ENCODE measurements at places on chromosomes 12 and 14. TPM values are rescaled to one million over a fixed set of nuclear protein-coding genes. Genes with fewer than 3 reads are reported as not detected.
A peak's percentile ranks its signal among the peaks of the same experiment; 100 is the strongest.

DCN gene
- total RNA-seq = 2,230 TPM

- H3K27me3 ChIP-seq = no peaks in the 10 kb centered on the region
- no peak overlapping the region for H3K4me3 ChIP-seq
- H3K27ac ChIP-seq = no peak overlapping the region
- H3K4me1 ChIP-seq = no peaks in the 10 kb centered on the region
- H3K36me3 ChIP-seq = no peaks in the 10 kb centered on the region
These were observed 68.2 kb downstream of the PAH start for GRCh38 chr12:102848832-102849231.

DNA sequence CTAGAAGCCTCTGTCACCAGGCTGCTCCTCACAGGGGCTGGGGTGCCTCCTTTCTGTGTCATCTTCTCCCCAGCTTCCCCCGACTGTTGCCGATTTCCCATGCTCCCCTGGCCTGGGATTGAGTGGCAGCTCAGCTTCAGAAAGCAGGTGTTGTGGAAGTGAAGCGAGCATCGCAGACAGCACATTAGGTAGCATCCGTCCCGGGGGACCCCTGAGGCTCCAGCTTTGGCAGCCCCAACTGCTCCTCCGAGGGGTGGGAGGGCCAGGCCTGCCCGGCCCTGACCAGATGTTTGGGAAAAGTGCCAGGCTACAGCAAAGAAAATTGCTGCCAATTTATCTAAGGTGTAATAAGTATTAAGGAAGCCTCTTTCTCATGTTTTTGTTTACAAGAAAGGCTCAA, 1045.6 kb downstream of the BCL11B start:
- no peaks in the 10 kb centered on the region for H3K27me3 ChIP-seq
- H3K27ac ChIP-seq = no peak overlapping the region
- H3K4me3 ChIP-seq = no peak overlapping the region
- no peaks in the 10 kb centered on the region for H3K36me3 ChIP-seq
- H3K4me1 ChIP-seq = no peaks in the 10 kb centered on the region

GZMH gene
- total RNA-seq = not detected

- peaks cover 2% of the 10 kb centered on the region for H3K36me3 ChIP-seq
- H3K27me3 ChIP-seq = no peaks in the 10 kb centered on the region
- H3K27ac ChIP-seq = no peak overlapping the region
- no peak overlapping the region for H3K4me3 ChIP-seq
- peaks cover 4% of the 10 kb centered on the region for H3K4me1 ChIP-seq
These were observed 77.0 kb upstream of the FGD4 start for GRCh38 chr12:32322354-32322753.

DNA sequence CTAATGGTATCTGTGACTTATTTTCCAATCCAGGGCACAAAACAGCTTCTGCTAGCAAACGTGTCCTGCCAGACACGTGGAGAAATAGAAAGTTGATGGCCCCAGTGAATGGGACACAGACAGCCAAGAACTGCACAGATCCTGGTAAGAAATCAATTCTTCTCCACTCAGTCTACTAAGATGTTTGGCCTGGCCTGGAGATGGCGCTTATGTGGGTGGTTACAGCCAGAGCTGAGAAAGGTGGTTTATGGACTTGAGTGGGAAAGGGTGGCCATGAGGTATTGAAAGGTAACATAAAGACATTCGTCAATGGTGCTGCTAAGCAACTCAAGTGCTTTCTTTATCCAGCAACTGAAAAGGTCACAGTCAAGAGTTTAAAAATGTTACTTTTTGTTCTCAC, 2.9 kb downstream of the SLC24A4 start:
- H3K4me1 ChIP-seq = peaks cover 6% of the 10 kb centered on the region
- H3K27me3 ChIP-seq = peaks cover 59% of the 10 kb centered on the region
- no peak overlapping the region for H3K27ac ChIP-seq
- no peak overlapping the region for H3K4me3 ChIP-seq
- no peak for DNase-seq

GRCh38 chr14:58560208-58560607, 77.6 kb upstream of the DACT1 start:
- no peaks in the 10 kb centered on the region for H3K36me3 ChIP-seq
- H3K27ac ChIP-seq = no peak overlapping the region
- peaks cover 32% of the 10 kb centered on the region for H3K4me1 ChIP-seq
- H3K4me3 ChIP-seq = no peak overlapping the region
- no peak for DNase-seq

JPH4 gene
- not detected for total RNA-seq

DNA sequence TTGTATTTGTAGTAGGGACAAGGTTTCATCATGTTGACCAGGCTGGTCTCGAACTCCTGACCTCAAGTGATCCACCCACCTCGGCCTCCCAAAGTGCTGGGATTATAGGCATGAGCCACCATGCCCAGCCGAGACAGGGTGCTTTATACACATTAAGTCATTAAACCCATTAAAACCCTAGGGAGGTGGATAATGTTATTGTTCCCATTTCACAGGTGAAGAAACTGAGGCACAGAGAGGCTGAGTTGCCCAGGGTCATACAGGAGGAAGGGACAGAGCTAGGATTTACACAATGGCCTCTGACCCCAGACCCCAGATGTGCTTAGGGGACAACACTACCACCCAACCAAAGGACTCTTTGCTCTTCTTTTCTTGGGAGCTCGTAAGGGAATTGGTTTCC, 51.0 kb upstream of the RIN3 start:
- no peak overlapping the region for H3K4me3 ChIP-seq
- H3K4me1 ChIP-seq = peaks cover 16% of the 10 kb centered on the region
- H3K36me3 ChIP-seq = no peaks in the 10 kb centered on the region
- DNase-seq = peak; percentile 15

DNA sequence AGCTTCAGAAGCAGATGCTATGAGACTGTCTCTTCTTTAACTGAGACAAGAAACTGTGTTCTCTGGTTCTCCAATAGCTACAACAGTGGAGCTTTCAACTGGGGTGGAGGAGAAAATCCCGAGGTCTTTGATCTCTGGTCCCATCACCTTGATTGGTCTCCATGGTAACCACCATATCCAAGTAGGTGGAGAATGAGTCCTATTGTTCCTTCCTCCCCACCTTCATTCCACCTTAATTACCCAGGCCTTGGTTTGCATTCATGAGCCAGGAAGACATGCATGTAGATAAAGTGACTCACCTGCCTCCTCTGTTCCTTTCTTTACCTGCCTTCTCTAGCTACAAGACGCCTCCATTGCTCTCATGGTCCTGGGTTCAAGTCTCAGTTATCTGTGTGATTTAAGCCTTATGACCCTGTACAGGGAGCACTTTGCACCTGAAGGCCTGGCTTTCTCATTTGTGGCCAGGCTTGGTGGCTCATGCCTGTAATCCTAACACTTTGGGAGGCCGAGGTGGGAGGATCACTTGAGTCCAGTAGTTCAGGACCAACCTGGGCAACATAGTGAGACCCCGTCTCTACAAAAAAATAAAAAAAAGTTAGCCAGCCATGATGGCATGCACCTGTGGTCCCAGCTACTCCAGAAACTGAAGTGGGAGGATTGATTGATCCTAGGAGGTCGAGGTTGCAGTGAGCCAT, 157.7 kb upstream of the TBX3 start:
- no peak for DNase-seq
- H3K27me3 ChIP-seq = no peaks in the 10 kb centered on the region
- no peaks in the 10 kb centered on the region for H3K36me3 ChIP-seq
- H3K4me3 ChIP-seq = no peak overlapping the region
- no peaks in the 10 kb centered on the region for H3K4me1 ChIP-seq

DNA sequence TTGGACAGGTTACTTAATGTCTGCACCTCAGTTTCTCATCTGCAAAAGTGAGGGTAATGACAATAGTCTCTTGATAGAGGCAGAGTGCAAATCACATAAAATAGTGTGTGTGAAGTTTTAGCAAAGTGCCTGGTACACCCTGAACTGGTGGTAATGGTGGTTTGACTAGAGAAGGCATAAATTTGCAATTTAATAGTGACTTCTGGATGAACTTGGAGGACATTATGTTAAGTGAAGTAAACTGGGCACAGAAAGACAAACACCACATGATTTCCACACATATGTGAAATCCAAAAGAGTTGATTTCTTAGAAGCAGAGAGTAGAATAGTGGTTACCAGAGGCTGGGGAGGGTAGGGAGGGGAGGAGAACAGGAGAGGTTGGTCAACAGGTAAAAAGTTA, 54.8 kb upstream of the FUT8 start:
- H3K27me3 ChIP-seq = no peaks in the 10 kb centered on the region
- peaks cover 17% of the 10 kb centered on the region for H3K4me1 ChIP-seq
- no peak overlapping the region for H3K27ac ChIP-seq
- DNase-seq = no peak

GRCh38 chr14:70982200-70982599, 74.9 kb downstream of the PCNX1 start:
- H3K27ac ChIP-seq = peak overlapping the region; percentile 6
- H3K4me3 ChIP-seq = no peak overlapping the region
- H3K4me1 ChIP-seq = peaks cover 36% of the 10 kb centered on the region
- peaks cover 6% of the 10 kb centered on the region for H3K36me3 ChIP-seq
